ENCODE measurements at places on chromosomes 6 and 20. TPM values are rescaled to one million over a fixed set of nuclear protein-coding genes. Genes with fewer than 3 reads are reported as not detected.

HAO1 gene
- polyA plus RNA-seq: not detected

CALHM4 gene
- not detected for polyA plus RNA-seq

SIRPA gene
- 28.4 TPM for polyA plus RNA-seq

PCED1A gene
- polyA plus RNA-seq: 9.1 TPM

TBC1D32 gene
- polyA plus RNA-seq: not detected

SNAP25 gene
- not detected for polyA plus RNA-seq

SNAP91 gene
- polyA plus RNA-seq: not detected

GHRH gene
- polyA plus RNA-seq: not detected

HNF4A gene
- polyA plus RNA-seq: not detected

ZC2HC1B gene
- not detected for polyA plus RNA-seq

BCAS4 gene
- polyA plus RNA-seq: 0.16 TPM

ACSS1 gene
- 32.0 TPM for polyA plus RNA-seq

KCNK16 gene
- polyA plus RNA-seq: not detected

GJA1 gene
- not detected for polyA plus RNA-seq

SLC22A2 gene
- not detected for polyA plus RNA-seq

KIFC1 gene
- 0.68 TPM for polyA plus RNA-seq

BICRAL gene
- 1.6 TPM for polyA plus RNA-seq

TCP11 gene
- polyA plus RNA-seq: not detected

SYS1 gene
- 27.3 TPM for polyA plus RNA-seq

MLN gene
- not detected for polyA plus RNA-seq

SCGN gene
- polyA plus RNA-seq: not detected

PGBD1 gene
- 0.36 TPM for polyA plus RNA-seq

APOBEC2 gene
- 0.14 TPM for polyA plus RNA-seq

B3GALT4 gene
- 6.5 TPM for polyA plus RNA-seq

EBF4 gene
- not detected for polyA plus RNA-seq

RAB44 gene
- polyA plus RNA-seq: 1.5 TPM

RFX6 gene
- not detected for polyA plus RNA-seq

WFDC8 gene
- polyA plus RNA-seq: not detected

HDGFL1 gene
- polyA plus RNA-seq: not detected
